ENCODE measurements at places on chromosomes 3 and 15.

- no peak for DNase-seq
Observed at GRCh38 chr15:72013703-72014102, 104.2 kb downstream of the MYO9A start.

GRCh38 chr3:105354429-105354828 is 12.3 kb upstream of the ALCAM start:
- no peak for DNase-seq

GRCh38 chr15:41105348-41106334 is 10.4 kb downstream of the INO80 start:
- DNase-seq, result no peak

DNA sequence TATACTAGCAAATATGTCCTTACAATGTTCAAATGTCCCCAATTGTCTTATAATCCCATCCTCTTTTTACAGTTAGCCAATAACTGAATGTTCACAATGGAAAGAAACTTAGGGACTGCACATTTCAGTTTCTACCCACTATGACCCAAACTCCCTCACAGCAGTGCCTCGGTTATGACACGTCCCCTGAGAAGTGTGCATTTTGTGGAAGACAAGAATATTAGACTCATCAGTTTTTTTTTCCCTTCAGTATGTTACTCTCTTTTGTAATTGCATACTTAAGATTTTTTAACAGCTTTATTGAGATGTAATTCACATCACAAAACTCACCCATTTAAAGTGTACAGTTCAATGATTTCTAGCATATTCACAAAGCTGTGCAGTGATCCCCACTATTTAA is 64.8 kb downstream of the IGF2BP2 start:
- no peak for DNase-seq

GRCh38 chr3:78253860-78254259 is 1214.0 kb downstream of the ROBO2 start:
- DNase-seq, result no peak

- no peak for DNase-seq
Observed at GRCh38 chr15:35737441-35737840, 191.5 kb upstream of the DPH6 start.

DNA sequence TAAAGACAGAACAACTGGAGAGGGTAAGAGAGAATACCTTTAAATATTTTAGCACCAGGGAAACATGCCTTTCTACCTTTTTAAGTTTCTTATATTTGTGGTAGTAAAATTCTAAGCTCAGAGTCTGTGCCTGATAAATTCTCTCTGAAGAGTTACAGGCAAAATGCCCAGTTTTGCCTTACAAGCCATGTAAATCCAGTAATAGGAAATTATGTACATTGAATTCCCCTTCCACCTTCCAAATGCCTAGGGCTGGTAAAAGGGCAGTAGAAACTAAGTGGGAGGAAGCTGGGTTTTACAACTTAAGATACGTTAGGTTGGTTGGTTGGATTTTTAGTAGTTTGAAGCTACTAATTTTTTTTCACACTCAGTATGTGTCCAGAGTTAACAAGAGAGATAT is 43.1 kb upstream of the TP63 start:
- DNase-seq, result no peak

- no peak for DNase-seq
Observed at GRCh38 chr3:37171144-37171543, 3.2 kb downstream of the LRRFIP2 start.
